Lung microvascular endothelial cell (primary cell): ENCODE measurements at places on chromosomes 4 and X. TPM values are rescaled to one million over a fixed set of nuclear protein-coding genes. Genes with fewer than 3 reads are reported as not detected.

- DNase-seq, result no peak
These were observed 26.4 kb upstream of the SCML1 start for GRCh38 chrX:17710871-17711301.

DNA sequence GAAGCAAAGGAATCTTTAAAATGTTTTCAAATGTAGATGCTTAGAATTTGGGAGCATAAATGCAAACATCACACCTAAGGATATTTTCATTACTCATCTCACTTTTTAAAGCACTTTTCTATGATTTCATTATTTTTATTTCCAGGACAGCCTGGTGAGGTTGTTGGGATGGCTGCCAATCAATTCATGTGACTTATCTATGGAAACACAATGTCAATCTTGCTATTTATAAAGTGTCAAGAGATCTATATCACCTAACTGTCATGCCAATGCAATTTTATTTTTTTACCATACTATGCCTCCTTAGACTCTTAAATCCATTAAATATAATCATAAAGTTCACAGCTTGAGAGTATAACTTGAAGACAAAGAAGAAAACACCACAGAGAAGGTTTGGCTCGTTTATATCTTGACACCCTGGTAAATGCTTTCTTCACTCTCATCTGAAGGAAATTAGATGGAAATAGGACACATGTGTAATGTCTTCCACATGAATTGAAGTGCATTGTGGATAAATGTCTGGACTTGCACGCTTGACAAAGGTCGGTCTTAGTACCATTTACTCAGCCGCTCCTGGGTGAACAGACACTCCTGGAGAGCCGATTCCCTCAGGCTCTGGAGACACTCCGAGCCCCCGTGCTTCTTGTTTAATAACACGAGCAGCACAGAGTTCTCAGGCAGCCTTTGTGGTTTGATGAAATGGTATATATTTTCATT, 425.7 kb upstream of the FAT1 start:
- DNase-seq, result no peak

DNA sequence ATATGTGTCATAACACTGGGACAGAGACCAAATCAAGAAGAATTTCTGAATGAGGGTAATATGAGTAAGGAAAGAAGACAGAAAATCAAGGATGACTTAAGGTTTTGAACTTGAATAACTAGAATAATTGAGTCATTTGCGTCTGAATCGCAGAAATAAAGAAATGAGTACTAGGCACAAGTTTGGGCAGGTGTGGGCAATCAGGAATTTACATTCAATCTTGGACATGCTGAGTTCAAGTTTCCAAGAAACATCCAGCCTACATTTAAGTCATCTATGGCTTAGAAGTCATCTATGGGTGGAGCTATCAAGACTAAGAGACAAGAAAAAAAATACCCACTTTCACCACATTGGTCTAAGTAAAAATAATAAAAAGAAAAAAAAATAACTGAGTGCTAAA, 30.4 kb upstream of the WDR44 start:
- DNase-seq, result no peak

DNA sequence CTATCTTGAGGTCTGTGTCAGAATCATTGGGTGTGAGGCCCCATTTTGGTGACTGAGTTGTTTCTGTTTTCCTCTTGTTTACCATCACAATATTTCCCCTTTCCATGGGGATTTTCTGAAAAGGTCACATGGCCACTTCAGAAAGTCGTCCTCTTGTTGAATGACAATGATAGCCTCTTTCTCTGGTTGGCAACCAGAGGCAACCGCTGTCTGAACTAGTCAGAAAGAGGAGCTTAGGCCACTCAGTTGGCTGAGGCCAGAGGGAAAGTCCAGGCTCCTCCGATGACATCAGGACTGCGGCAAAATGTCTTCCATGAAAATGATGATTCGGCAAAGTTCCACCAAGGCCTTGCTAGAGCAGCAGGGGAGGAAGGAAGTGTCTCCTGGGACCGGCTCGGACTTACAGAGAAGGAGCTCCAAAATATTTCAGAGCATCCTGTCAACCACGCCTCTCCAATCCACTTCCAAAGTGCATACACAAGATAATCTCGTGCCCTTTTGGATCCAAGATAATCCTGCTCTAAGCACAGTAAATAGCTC, 19.1 kb upstream of the RBM47 start:
- DNase-seq, result no peak

DNA sequence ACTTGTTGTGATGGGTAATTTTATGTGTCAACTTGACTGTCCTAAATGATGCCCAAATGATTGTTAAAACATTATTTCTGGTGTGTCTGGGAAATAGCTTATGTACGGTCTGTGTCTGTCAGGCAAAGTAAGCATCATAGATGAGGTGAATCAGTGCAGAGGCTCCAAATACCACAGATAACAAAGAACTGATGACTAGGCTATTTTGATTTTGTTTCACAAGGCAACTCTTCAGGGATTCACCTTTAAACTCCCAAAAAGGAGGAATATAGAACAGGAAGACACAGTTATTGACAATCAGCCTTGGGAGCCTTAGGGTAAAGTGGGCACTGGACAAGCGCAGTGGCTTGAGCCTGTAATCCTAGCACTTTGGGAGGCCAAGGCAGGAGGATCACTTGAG, 290.7 kb downstream of the PCDH10 start:
- DNase-seq, result no peak

GRCh38 chr4:76011700-76012387, 4.5 kb upstream of the CXCL9 start:
- peak; percentile 67 for DNase-seq

GRCh38 chr4:75034523-75034922, 101.6 kb downstream of the PARM1 start:
- DNase-seq, result no peak

TLR8 gene
- not detected in 2 replicates for total RNA-seq

DNA sequence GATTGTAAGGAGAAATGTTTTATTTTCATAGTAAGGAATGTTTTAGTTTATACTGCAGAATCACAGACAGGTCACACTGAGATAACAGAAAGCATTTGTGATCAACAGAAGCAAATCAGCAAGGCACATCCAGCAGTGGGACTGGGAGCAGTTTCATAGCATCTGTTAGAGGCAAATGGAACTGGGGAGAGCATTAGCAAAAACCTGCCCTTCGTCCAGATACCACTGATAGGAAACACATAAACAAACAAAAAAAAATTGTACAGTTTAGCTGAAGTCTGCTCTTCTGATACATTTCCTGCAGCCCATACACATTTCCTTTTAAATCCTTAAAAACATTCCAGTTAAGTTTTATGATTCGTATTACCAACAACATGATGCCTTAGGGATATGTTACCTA, 374.3 kb downstream of the PCDH7 start:
- DNase-seq, result peak; percentile 11

GRCh38 chrX:20056704-20057103, 60.0 kb downstream of the MAP7D2 start:
- no peak for DNase-seq

- DNase-seq, result no peak
These were observed 124.8 kb downstream of the ATG4A start for GRCh38 chrX:108216405-108216804.

SETD7 gene
- total RNA-seq, result 38.8 and 63.3 TPM in 2 replicates

GRCh38 chr4:83012200-83012686, 1.6 kb upstream of the LIN54 start:
- DNase-seq, result peak; percentile 47

APOOL gene
- total RNA-seq, result 4.6 and 5.6 TPM in 2 replicates
